Fibroblast of skin of left biceps (primary cell): ENCODE measurements at places on chromosomes 16 and 17.
A peak's percentile ranks its signal among the peaks of the same experiment; 100 is the strongest.

DNA sequence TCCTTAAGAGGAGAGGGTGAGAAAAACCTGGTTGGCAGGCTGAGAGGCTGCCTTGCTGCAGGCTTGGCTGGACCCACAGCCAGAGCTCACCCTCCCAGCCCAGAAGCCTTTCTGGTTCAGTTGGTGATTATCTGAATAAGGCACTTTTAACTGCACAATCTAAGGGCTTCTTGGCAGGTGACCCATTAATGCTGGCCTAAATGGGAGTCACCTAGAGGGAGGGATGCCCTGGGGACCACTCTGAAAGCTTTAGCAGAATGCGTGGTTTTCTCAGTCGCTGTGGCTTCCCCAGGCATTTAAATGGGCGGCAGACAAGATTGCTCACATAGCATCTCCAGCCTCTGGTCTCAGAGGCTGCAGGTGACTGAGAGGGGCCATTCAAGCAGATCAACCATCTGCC, 33.2 kb upstream of the SHISA9 start:
- DNase-seq: no peak

DNA sequence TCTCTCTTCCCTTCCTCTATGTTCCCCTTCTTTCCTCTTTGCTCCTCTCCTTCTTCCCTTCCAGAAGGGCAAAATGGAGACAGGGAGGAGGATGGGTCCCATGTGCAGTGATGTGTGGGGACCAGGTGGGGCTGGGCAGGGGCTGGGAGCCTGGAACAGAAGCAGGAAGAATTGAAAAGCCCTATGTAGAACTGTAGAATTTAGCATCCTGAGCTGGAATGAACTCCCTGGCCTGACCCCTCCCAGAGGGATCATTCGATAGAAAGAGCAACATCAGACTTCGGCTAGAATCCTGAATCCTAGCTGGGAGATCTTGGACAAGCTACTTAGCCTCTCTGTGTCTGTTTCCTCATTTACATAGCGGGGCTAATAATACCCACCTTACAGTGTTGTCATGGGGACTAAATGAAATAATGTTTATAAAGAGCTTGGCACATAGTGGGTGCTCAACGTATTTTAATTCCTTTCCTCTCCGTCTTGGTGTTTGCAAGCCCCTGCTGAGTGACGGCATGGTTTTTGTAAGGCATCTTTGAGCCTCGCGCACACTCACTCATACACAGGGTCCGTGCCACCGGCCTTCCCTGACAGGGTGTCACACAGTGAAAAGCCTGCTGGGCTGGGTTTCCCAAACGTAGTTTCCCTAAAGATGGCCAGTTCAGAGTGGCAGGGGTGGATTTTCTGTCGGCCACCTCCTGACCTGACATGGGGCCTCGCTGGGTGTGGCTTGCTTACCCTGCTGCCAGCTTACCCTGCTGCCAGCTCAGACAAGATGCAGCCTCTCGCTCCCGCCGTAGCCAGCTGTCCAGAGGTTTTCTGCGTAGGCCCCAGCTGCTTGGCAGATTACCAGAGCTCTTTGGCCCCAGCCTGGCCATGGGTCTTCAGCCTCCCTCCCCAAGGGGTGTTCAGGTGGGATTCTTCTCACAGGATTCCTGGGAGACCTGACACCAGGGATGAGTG, 6.1 kb upstream of the ARHGAP23 start:
- no peak for DNase-seq

- peak; percentile 1 for DNase-seq
Observed at GRCh38 chr17:19805006-19805405, 56.9 kb upstream of the ALDH3A1 start.

- DNase-seq: no peak
Observed at GRCh38 chr16:67775273-67775672, 31.1 kb downstream of the RANBP10 start.

GRCh38 chr16:4152267-4152666, 36.0 kb upstream of the ADCY9 start:
- DNase-seq: no peak

- no peak for DNase-seq
Observed at GRCh38 chr17:6536053-6536452, 20.3 kb downstream of the PITPNM3 start.

DNA sequence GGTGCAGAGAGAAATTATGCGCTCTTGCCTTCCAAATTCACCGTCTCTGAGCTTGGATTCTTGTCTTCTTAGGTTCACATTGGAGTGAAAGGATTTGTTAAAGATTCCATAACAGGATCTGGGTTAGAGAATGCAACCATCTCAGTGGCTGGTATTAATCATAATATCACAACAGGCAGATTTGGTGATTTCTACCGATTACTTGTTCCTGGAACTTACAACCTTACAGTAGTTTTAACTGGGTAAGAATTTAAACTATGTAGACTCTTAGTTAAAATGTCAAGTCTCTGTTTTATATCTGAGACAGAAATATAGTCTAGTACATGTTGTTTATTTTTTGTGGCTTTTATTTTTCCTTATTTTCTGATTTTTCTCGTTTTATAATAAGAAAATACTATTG, 42.9 kb downstream of the CPD start:
- DNase-seq: no peak

DNA sequence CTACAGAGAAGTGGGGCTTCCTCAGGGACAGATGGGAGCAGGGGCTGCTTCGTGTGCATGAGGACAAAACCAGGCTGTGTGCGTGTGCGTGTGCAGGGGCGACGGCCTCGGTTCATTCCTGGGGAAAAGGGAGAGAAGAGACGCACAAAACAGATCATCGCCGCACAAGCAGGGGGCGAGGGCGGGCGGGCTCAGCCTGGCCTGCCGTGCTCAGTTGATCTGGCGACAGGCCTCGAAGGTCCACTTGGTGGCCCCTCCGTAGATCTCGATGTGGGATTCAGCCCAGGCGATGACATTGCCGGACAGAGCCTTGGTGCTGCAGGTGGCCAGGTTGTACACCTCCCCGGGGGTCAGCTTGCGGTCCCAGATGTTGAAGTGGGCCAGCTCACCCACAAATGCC, 5.8 kb downstream of the NPTX1 start:
- DNase-seq: no peak

DNA sequence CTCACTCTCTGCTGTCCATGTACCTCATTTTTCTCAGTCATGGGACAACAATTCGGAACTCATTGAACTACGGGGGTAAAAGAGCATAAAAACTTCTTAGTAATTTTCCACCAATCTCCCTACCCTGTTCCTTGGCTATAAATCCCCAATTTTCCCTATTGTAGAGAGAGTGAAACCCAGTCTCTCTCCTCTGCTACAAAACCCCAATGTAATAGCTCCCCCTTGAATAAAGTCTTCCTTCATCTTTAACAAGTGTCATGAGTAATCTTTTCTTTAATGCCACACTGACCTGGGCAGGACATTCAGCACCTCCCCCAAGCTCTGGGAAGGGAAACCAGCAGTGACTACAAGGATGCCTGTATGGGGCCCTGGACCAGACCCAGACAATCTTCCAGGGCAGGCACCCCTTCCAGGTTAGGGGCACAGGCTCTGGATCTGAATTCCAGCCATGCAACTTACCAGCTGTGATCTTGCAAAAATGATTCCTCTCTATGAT, 10.2 kb upstream of the EIF1 start:
- no peak for DNase-seq

DNA sequence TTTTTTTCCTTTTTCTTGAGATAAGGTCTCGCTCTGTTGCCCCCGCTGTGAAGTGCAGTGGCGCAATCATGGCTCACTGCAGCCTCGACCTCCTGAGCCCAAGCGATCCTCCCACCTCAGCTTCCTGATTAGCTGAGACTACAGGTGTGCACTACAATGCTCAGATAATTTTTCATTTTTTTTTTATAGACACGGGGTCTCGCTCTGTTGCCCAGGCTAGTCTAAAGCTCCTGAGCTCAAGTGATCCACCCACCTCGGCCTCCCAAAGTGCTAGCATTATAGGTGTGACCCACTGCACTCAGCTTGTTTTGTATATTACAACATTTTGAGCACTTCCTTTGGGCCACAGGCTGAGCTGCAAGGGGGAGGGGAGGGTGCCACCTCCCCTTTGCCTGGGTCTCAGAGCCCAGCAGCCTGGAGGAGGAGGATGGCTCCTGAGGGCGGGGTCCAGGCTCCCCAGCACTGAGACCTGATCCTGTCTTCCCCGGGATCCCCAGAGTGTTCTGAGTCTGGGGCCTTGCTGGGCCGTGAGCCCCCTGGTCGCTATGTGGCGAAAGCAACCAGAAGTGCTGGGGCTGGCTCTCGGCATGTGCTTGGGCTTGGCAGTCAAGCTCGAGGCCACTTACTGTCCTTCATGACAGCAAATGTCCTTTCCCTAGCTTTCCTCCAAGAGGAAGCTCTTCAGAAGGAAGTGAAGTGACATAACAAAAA, 8.1 kb downstream of the DEF8 start:
- no peak for DNase-seq

DNA sequence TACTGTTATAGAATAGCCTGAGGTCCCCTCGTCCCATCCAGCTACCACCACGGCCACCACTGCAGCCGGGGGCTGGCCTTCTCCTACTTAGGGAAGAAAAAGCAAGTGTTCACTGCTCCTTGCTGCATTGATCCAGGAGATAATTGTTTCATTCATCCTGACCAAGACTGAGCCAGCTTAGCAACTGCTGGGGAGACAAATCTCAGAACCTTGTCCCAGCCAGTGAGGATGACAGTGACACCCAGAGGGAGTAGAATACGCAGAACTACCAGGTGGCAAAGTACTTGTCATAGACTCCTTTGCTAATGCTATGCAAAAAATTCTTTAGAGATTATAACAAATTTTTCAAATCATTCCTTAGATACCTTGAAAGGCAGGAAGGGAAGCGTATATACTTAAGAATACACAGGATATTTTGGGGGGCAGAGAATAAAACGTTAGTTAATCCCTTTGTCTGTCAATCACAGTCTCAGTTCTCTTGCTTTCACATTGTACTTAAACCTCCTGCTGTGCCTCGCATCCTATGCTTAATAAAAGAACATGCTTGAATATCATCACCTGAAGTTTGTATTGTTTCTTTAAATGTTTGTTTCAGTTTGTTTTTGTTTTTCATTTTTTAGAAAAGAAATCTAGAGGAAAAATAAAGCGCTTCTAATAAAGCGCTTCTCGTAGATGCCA, 388.3 kb downstream of the MAF start:
- no peak for DNase-seq

DNA sequence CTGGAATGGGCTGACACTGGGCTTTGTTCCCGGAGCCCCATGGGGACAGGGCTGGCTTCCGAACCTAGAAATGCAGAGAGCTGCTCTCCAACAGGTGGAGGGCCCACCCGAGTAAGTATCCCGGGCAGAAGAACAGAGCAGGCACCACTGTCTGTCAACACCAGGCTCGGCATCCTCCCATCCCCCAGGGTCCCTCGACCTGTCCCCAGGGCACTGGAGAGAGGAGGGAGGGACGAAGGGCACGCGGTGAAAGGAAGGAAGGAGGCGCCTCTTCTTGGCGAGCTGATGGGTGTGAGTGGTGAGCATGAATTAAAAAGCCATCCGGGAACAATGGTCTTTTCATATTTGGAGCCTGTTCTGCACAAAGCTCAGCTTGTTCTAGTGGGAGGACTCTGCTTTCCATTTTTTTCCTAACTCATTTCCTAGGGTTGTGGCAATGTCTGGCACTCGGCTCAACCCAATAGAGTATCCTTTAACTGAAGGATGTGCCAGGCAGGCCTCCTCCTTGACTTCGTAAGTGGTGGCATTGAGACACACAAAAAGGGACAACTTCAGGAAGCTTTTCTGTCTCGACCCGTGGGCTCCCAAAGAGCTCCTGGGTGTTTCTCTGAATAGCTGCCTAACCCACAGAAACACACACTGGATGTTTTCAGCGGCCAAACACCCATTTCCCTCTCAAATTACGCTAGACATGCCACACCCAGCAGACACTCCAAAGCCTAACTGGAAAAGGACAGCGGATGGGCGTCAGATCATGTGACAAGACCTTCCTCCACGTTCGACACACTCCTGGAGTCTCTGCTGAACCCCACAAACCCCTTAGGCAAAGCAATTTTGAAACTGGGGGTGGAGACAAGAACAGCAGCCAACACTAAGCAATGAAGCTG, 47.7 kb downstream of the ZFHX3 start:
- DNase-seq: no peak

DNA sequence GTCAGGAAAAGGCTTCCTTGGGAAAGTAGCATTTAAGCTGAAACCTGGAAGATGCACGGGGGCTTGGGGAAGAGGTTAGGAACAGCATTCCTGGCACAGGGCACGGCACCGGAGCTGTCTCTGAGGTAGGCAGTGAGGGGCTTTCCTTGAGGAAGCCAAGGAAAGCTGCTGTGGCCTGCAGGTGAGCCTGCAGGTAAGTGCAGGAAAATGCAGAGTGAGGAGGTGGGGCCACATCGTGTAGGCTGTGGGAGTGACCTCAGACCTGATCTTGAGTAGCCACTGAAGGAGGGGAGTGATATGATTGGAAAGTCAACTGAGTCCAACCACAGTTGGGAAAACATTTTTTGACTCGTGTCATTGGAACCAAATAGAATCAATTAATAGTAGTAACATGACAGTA, 79.5 kb downstream of the CDK5R1 start:
- no peak for DNase-seq

DNA sequence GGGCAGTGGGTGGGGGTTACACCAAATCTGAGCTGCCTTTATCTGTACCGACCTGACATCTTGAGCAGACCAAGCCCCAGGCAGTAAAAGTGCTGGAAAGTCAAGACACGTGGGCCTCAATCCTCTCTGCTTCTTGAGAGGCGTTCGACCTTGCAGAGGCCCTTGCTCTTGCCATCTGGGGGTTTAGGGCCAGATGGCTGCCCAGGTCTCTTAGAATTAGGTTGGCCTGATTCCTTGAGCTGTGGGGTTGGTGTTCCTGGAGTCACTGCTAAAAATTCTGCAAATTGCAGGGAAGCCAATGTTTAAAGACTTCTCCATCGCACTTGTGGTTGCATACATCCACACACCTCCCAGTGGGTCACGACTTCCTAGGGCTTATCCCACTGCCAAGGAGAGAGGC, 238.2 kb upstream of the ASIC2 start:
- no peak for DNase-seq

- DNase-seq: no peak
Observed at GRCh38 chr16:3922241-3922640, 41.7 kb upstream of the CREBBP start.

GRCh38 chr16:24749310-24749709, 19.9 kb downstream of the TNRC6A start:
- DNase-seq: no peak

GRCh38 chr17:8803531-8804420, 4.6 kb upstream of the MFSD6L start:
- DNase-seq: no peak

GRCh38 chr17:48994549-48995303, 2.5 kb upstream of the IGF2BP1 start:
- DNase-seq: no peak

GRCh38 chr16:4745274-4745569, 10.9 kb downstream of the DNAAF8 start:
- no peak for DNase-seq

GRCh38 chr17:33113991-33114370, 122.3 kb downstream of the SPACA3 start:
- no peak for DNase-seq

GRCh38 chr16:48158296-48158695, 2.5 kb upstream of the ABCC12 start:
- DNase-seq: peak; percentile 28

GRCh38 chr17:76820039-76820438, 48.2 kb upstream of the MGAT5B start:
- DNase-seq: no peak
